ENCODE measurements at places on chromosomes 3 and 15. TPM values are rescaled to one million over a fixed set of nuclear protein-coding genes. Genes with fewer than 3 reads are reported as not detected.

DNA sequence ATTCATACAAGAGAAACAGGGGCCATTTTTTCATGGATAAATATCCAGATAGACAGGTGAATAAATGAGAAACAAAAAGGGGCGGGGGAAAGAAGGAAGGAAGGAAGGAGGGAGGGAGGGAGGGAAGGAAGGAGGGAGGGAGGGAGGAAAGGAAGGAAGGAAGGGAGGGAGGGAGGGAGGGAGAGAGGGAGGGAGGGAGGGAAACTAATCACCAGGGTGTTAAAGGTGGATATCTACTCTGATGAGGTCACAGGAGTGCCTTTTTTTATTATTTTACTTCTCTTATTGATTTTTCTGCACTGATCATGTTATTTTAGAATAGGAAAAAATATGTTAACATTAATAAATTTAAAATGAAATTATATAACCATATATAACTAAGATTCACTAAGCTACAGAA, 10.4 kb upstream of the VEPH1 start:
- no peak for DNase-seq

- DNase-seq = no peak
Observed at GRCh38 chr3:143888846-143889245, 40.6 kb upstream of the SLC9A9 start.

GOLGA6D gene
- not detected for total RNA-seq

DNA sequence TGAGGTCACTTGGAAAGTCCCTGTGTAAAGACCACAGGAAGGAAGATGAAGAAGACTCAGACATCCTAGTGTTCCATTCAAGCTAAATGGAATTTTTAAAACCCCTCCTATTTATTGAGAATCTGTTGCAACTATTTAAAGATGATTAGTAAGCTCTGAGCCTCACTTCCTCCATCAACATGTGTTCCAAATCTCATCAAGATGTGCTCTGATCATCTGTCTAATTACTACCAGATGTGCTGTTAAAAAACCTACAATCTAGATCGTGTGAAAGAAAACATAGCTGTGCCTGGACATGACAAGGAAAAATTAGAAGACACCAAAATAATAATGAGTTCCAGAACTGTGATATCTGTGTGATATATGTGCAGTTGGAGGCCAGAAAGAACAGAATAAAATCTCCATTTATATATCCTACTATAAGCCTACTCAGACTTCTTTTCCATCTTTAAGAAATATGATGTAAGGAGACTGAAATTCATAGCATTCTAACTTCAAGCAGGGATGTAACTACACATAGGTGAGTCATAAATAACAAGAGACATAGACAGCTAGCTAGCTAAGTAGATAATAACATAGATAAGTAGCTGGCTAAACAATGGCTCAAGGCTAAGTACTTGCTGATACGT, 7.8 kb downstream of the XPC start:
- no peak for DNase-seq

DNA sequence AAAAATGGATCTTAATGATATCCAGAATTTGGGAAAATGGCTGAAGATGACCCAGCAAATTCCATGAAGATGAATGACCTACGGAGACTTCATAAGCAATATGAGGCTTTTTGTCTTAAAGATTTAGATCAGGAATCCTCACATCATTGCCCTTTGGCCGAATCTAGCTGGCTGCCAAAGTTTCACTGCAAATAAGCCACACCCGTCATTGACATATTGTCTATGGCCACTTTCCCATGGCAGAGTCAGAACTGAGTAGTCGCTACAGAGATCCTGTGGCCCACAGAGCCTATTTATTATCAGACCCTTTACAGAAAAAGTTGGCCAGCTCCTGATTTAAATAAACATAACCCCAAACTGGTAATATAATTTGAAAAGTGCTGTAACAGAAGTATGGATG, 307.4 kb upstream of the RARB start:
- DNase-seq = no peak

GRCh38 chr15:35281515-35281914, 196.4 kb upstream of the NANOGP8 start:
- DNase-seq = no peak

CD200R1 gene
- 0.05 TPM for total RNA-seq

DNA sequence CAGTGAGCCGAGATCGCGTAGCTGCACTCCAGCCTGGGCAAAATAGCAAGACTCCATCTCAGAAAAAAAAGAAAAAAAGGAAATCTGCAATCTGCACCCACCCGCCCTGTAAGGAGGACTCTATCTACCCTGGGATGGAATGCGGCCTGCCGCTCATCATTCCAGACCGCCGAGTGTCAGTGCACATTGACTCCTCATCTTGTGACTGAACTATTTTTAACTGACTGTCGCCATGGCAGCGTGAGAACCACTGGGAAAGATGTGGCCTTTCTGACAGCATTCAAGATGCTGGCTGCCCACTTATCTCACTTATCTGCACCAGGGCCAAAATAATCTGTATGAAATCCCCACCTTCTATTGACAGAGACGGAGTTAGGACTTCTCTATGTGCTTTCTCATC, 38.8 kb upstream of the ANKRD34C start:
- DNase-seq = no peak

- DNase-seq = no peak
Observed at GRCh38 chr3:72960812-72961518, 35.6 kb upstream of the PPP4R2 start.

- DNase-seq = no peak
Observed at GRCh38 chr15:73969151-73969759, 22.8 kb downstream of the STOML1 start.

- DNase-seq = no peak
Observed at GRCh38 chr15:75356517-75356916, 9.7 kb downstream of the NEIL1 start.

GRIP2 gene
- total RNA-seq = 6.5 TPM

GRCh38 chr3:18369551-18370185, 55.5 kb downstream of the SATB1 start:
- no peak for DNase-seq

ROPN1 gene
- total RNA-seq = not detected

GRCh38 chr3:45796902-45797637, 734 bp upstream of the SLC6A20 start:
- DNase-seq = no peak

GRCh38 chr3:179861292-179861691, 175.4 kb downstream of the PEX5L start:
- no peak for DNase-seq

SGO1 gene
- total RNA-seq = 14.8 TPM

DNA sequence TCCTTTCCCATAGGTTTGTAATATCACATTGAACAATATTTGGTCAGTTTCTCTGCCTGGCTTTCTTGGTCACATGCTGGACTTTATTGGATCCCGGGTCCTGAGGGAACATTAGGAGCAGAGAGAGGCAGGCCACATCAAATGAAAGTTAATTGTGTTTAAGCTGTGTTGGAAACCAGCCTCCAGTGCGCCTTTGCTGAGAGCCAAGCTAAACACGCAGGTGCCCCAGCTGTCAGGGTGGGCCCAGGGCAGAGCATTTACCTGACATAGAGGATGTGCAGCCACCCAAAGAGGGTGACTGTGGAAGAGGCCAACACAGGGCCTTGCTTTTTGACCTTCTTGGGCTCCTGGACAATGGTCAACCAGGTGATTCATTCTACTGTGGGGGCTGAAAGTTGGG, 149.3 kb downstream of the EBLN2 start:
- DNase-seq = no peak

DNA sequence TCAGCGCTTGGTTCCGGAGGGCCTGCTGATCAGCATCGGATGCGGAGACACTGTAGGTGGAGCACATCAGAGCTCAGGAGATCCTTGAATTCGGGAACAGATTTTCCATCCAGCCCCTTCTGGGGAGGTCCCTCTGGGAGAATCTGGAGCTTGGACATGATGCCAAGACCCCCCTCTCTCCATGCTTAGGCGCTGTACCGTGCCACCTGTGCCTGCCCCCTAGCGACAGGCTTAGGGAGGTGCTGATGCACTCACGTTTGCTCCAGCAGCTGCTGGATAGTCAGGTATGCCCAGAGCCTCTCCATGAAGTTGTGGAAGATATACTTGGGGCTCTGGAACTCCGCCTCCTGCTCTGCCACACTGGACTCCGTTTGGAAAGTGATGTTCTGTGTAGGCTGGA, 9.7 kb downstream of the ITIH4 start:
- DNase-seq = no peak

GRCh38 chr3:167918008-167918596, 177.6 kb downstream of the GOLIM4 start:
- no peak for DNase-seq

ACSBG1 gene
- total RNA-seq = 0.31 TPM

Measured in Panc1 (cell line).